ENCODE measurements at places on chromosomes 7 and 10.

GRCh38 chr7:99447943-99448342 is 9.2 kb downstream of the CPSF4 start:
- no peak for DNase-seq

- DNase-seq: no peak
Observed at GRCh38 chr7:132739271-132739955, 163.1 kb upstream of the PLXNA4 start.

- DNase-seq: no peak
Observed at GRCh38 chr10:126551202-126551601, 119.3 kb downstream of the C10orf90 start.

- no peak for DNase-seq
Observed at GRCh38 chr10:89773081-89773480, 71.7 kb downstream of the KIF20B start.

GRCh38 chr7:15446280-15446679 is 115.5 kb downstream of the AGMO start:
- no peak for DNase-seq
